ENCODE measurements at places on chromosomes 1 and 21.
A peak's percentile ranks its signal among the peaks of the same experiment; 100 is the strongest.

GRCh38 chr1:68273530-68273929, 41.2 kb upstream of the WLS start:
- DNase-seq, result no peak

DNA sequence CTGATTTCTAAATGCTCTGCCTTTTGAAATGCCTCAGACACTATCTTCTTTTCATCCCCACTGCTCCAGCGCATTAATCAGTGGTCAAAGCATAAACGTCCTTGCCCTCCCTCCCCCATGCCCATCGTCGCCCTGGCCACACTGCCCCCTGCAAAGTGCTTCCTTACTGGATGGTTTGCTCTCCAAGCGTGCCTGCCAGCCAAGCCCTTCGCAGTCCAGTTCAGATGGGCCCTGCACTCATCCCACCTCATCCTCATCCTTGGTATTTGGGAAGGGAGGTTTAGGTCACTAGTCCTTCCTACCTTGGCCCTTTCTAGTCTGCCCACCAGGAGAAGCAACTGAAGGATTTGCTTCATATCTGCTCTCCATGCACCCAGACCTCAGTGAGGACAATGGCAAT, 3.1 kb downstream of the GJA4 start:
- DNase-seq, result no peak

GRCh38 chr21:40191196-40191595, 324.0 kb downstream of the PCP4 start:
- DNase-seq, result no peak

DNA sequence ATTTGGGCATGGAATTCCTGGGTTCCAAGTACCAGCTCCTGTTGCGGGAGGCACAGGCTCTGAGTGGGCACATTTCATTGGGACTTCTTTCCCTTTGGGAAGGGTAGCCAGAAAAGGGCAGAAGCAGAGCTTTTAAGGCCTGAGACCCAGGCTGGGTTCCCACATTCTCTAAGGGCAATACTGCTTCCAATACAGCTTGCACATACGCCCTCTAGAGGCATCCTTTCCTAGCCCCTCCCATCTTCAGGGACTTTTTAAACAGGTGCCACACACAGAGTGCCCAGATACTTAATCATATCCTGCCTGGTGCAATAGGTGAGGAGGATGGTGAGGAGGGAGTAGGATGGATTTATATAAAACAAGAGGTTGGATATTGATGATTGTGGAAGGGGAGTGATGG, 5.7 kb downstream of the GPR88 start:
- no peak for DNase-seq

GRCh38 chr1:243926803-243927245, 76.8 kb upstream of the AKT3 start:
- DNase-seq, result peak; percentile 74
